T-helper 1 cell (primary cell): ENCODE measurements at places on chromosomes 3 and 15.

DNA sequence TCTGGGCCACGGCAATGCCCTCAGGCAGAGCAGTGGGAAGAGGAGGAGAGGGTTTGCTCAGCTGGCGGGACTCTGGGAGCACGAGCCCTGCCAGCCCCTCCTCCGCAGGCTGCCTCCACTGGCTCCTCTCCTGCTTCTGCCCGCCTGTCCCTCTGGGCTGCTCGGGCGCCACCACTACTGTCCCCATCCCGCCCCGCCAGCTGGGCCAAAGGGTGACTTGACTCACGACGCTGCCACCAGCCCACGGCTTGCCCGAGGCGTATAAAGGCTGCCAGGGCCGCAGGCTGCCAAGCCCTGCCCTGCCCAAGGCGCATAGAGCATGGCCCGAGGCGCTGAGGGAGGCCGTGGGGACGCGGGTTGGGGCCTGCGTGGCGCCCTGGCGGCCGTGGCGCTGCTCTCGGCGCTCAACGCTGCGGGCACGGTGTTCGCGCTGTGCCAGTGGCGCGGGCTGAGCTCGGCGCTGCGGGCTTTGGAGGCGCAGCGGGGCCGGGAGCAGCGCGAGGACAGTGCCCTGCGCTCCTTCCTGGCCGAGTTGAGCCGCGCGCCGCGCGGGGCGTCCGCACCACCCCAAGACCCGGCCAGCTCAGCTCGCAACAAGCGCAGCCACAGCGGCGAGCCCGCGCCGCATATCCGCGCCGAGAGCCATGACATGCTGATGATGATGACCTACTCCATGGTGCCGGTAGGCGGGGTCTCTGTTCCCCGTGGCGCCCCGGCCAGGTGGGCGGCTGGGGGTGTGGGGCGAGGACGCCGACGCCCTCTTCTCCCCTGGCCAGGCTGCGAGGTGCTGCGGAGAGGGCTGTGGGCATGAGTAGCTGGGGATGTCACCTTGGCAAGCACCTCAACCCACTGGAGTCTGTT lies at the start of gene GLDN:
Gene GLDN, plus strand, starts transcription at position 290 of the 861 bp plus-strand sequence. Its CDS starts 30 bp downstream, at position 320.
- no peak for DNase-seq

- DNase-seq: no peak
These were observed 35.1 kb downstream of the CTXND1 start for GRCh38 chr15:80216911-80217310.

GRCh38 chr15:63402498-63403253 lies 21.0 kb upstream of the CA12 start:
- DNase-seq: no peak

DNA sequence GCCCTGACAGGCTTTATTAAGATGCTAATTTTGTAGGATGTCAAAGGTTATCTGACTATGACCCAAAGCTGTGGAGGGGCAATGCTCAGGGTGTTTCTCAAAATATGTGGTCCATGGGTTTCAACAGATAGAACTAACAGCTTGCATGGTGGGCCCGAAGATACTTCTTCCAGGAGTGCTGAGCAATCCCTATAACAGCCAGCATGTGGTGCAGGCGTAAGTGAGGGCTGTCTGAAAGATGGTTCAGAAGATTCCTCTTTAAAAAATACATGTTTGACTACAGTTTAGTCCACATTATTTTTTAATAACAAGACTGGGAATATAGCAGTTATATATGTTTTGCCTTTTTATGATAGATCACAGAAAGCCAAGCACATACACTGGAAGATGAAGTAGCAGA lies 7.6 kb downstream of the SCG3 start:
- DNase-seq: no peak

DNA sequence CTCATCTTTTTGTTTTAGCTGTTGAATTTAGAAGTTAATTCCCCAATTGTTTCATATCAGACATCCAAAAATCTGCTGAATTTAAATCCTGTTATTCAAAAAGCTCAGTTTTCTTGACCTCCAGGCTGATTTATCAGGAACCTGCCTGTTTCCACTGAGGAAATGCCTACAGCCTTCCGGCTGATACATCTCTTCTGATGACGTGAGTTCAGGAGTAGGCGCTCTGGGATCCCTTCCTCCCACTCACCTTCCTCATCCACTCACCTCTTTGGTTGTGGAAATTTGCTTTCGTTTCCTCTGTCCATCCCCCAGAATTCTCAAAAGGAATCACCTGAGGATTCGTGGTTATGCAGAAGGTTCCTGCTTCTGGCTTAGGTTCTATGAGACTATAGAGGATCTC lies 55.4 kb upstream of the ALDH1A3 start:
- no peak for DNase-seq

DNA sequence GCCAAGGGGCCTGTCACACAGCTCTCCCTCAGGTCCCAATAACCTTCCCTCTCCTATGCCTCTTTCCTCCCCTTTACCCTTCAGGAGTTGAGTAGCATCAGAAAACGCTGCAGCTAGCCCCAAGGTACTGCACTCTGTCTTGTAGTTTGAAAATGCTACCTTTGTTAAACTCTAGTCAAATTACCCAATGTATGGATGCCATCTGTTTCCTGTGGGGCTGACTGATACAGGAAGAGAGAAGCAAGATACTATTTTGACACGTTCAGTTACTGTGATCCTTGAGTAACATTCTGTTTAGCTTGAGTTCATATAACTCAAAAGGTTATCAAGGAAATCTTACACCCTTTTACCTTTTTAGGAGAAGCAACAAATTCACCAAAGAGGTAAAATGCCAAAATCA lies 493.1 kb downstream of the FHIT start:
- DNase-seq: no peak

GRCh38 chr3:39221141-39221530 lies 28.7 kb upstream of the XIRP1 start:
- no peak for DNase-seq

DNA sequence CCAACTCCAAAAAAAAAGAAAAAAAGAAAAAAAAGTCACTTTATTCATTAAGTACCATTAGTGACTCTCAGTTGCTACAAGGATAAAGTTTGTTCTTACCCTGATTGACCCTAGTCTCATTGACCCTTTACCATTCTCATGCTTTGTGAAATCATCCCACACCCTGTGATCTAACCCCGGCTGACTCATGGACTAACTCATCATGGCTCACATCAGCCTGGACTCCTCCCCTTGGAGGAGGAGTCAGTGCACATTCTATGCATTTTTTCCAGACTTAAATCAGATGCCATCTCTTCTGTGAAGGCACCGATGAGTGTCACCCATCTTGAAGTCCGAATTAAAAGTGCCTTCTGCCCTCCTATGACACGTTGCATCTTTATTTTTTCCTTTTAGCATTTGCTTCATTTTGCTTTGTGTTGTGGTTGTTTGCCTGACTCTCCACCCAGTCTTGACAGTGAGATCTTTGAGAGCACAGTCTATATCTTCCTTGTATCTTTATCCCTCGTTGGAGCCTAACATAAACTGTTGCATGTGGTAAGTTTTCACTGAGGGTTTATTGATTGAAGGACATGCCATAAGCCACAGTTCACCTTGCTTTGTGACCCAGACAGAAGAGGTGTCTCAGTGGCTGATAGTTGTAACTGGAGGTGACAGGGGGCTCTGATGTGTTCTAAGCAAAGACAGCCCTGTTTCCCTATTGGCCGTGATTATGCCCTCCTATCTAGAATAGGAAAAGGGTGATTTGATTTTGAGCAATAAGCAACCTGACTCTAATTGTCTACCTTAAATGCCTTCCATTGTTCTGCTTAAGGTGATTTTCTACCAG lies 72.1 kb downstream of the IL1RAP start:
- peak; percentile 91 for DNase-seq

GRCh38 chr3:80753021-80753420 lies 985.2 kb upstream of the ROBO1 start:
- no peak for DNase-seq

DNA sequence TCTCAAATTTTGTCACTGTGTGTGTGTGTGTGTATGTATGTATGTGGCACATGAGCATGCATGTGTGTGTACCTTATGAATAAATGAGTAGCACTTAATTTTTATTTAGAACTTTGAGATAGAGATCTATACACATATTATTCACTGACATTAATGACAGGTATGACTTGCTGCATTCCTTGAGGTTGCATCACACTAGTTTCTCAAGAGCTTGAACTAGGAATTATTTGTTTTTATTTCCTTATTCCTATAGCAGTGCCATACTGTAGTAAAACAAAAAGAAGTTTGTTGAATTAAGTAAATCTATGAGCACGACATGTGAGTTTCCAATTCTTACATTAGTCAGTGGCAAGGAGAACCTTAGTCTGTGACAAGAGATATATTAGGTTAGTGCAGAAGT lies 943.9 kb downstream of the ROBO1 start:
- DNase-seq: no peak

- DNase-seq: no peak
These were observed 105.9 kb downstream of the MOBP start for GRCh38 chr3:39573392-39573791.

GRCh38 chr3:32002561-32003368 lies 21.2 kb downstream of the ZNF860 start:
- DNase-seq: no peak

- no peak for DNase-seq
These were observed 166.1 kb downstream of the SSR3 start for GRCh38 chr3:156388497-156389448.
